ENCODE measurements at places on chromosomes 4 and X.

DNA sequence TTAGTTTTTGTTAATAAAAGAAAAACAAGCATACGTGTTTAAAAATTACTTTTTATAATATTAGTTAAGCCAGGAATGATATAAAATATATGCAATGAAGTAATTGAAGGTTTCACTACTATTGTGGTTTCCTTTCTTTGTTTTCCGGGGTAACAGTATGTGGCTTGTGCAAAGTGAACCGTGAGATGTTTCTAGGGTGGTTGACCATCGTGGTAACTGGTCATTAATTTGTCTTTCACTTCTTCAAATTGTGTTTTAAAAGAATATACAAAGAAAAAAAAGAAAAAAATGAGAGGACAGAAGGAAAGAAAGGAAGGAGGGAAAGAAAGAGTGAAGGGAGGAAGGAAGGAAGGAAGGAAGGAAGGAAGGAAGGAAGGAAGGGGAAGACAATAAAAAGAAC lies 330.1 kb upstream of the CPXCR1 start:
- no peak for DNase-seq

GRCh38 chr4:88600176-88600838 lies 8.0 kb downstream of the HERC3 start:
- peak; percentile 53 for DNase-seq

DNA sequence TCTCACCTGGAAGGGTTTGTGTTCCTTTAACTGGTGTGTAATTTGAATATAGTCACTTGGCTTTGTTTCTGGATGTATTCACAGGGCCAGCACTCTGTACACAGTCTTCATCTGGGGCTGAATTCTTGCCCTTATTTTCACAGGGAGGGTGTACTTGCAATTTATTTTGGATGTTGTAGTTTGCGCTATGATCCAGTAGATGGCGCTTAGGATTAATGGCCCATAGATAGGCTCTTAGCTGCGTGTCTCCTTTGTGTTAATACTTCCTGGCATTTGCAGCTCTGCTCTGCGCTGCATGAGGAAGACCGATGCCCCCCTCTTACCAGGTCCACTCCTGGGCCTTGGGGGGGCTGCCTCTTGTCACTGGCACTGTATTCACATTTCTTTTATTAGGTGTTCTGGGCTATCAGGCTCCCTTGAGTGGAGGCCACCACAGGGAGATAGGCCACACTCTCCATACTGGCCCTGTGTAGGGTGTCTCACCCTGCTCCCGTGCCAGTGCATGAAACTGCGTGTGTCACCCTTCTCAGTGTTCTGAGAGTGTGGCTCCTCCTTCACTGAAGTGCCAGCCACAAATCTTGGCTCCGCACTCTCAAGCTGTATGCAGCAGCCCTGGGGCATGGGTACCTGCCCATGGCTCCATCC lies 562.2 kb downstream of the ZIC3 start:
- peak; percentile 47 for DNase-seq

- DNase-seq = no peak
Observed at GRCh38 chr4:127606823-127607222, 25.9 kb upstream of the INTU start.

- no peak for DNase-seq
Observed at GRCh38 chr4:6208416-6208815, 8.1 kb upstream of the JAKMIP1 start.

GRCh38 chrX:102765809-102766208 lies 45.3 kb downstream of the GPRASP3 start:
- no peak for DNase-seq

DNA sequence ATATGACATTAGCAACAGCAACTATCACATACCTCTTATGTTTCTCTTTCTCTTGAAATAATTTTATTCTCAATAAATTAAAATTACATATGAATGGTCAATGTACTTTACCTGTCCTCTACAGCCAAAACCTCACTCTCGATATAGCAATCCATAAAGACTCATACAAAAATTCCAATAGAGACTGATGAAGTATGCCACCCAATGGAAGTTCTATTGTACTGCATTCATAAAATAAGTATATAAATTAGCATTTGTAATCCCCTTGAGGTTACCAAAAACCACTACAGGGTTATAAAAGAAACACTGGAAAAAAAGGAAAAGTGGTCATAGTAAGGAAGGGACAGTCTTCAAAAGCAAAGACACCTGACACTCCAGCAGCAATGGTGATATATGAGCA lies 32.8 kb downstream of the CLDN2 start:
- peak; percentile 16 for DNase-seq
